ENCODE measurements at places on chromosomes 11 and 22.

DNA sequence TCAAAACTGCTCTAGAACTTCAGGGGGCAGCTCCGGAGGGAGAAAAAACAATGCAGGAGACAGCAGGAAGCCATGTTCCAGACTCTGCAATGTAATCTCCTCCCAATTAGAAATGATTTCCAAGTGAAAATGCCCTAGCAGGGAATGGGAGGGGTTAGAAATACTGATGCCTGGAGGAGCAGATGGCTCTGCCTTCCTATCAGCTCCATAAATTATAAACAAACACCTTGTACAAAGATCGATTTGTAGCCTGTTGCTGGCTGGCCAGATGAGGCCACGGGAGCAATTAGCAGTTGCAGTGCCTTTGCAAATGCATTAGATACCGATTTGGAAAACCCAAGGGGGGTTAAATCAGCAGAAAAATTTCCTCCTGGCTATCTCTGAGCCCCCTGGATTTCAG, 46.6 kb upstream of the CHRM4 start:
- no peak for DNase-seq

DNA sequence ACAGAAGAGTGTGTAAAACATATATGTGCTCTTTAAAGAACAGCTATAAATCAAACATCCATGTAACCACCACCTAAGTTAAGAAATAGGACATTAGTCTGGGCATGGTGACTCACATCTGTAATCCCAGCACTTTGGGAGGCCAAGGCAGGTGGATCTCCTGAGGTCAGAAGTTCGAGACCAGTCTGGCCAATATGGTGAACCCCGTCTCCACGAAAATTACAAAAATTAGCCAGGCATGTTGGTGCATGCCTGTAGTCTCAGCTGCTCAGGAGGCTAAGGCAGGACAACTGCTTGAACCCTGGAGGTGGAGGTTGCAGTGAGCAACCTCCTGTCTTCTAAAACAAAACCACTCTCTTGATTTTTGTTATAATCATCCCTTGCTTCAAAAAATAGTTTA, 103.3 kb downstream of the LRRC32 start:
- no peak for DNase-seq

GRCh38 chr11:43825217-43825816, 55.3 kb upstream of the ALKBH3 start:
- DNase-seq: no peak

GRCh38 chr11:92859156-92859690, 110.2 kb upstream of the MTNR1B start:
- no peak for DNase-seq

DNA sequence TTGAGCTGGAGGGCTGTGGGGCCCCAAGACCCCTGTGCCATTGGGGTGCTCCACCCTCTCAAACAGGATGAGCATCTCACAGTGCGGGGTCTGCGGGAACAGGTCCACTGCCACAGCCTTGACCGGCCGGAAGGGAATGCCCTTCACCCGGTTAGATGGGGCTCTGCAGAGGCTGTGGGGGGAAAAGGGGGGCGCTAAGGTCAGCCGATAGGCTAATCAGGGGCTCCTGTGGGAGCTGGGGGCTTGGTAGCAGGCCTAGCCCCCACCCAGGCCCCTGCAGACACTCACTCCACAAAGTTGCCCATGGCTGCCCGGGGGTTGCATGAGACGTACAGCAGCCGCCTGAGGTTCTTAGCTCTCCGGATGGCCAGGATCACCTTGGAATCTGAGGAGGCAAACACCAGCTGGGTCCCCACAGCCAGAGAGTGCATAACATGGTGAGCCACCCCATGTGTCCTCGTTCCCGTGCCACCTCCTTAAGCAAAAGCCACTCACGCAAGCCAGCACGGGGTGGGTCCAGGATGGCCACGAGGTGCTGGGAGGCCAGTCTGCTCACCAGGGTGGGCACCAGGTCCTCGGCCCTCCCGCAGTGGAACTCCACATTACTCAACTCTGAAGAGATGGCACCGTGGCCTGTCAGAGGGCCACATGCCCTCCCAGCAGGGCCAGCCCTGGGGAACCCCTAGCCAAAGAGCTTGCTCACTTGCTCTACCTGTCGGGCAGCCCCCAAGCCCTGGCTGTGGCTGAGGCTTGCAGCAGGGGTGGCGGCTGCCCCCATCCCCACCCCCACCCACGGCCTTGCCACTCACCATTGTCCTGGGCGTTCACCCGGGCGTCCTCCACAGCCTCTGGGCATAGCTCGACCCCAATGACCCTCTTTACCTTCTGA, 3.0 kb upstream of the RANBP1 start:
- no peak for DNase-seq

- DNase-seq: no peak
Observed at GRCh38 chr22:20159076-20159475, 8.2 kb upstream of the CCDC188 start.

DNA sequence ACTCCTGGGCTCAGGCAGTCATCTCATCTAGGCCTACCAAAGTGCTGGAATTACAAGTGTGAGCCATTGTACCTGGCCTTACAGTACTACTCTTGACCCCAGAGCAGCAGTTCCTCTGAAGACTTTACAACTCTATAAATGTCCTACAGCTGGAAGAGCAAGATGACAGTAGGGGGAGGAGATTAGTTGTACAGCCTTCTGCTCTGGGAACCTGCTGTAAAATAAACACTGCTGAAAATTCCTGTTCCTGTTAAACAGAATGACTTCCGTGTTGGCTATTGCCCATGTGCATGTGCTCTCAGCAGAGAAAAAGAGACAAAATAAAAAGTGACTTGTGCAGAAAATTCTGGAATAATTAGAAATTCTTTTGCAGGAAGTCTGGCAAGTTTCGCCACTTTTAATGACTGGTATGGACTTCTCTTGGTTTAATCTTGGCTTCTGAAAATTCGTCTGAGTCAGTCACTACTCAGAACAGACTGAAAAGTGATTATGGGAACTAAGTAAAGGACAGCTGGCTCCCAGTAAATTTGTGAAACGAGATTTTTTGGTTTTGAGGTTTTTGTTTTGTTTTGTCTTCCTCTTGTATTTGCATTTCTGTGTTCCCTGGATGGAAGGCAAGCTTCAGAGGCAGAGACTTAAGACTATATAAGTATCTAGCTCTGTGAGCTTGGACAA, 955.7 kb downstream of the DLG2 start:
- no peak for DNase-seq

DNA sequence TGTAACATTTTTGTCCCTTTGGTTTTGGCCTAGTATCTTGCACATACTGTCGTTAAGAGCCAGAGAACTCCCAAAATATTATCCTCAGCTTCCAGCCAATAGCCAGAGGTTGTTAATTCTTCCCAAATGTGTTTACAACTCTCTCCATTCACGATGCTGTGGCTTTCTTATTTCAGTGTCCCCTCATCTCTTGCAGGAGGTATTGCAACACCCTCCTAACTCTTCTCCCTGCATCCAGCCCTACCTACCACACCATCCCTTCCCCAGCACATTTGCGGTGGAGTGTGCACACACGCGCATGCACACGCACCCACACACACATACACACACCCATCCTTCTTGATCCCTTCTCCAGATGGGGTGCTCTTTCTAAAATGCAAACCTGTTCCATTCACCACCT, 75.6 kb upstream of the LMO2 start:
- no peak for DNase-seq

- no peak for DNase-seq
Observed at GRCh38 chr11:104380358-104380757, 216.4 kb upstream of the PDGFD start.

GRCh38 chr11:121282886-121283502, 9.6 kb upstream of the SC5D start:
- DNase-seq: no peak

DNA sequence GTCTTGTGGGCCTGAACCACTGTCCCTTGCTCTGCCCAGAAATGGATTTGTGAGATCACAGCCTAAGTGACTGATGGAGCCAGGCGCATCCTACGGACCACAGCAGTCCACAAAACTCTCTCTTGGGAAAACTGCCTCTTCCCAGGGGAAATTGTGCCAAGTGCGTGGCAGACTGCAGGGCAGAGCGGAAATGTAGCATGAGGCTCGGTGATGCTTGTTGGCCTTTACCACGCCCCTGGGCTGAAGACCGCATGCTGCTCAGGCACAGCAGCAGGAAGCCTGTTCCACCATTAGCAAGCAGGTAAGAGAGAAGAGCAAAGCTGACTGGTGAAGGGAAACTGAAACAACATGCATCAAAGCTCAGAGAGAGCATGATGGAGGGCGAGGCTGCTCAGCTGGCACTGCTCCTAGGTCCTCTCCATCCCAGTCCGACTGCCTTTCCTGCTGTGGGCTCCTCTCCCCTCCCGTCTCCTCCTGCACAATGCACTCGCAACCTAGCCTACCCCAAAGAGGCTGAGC, 26.5 kb upstream of the SCARF2 start:
- DNase-seq: no peak

DNA sequence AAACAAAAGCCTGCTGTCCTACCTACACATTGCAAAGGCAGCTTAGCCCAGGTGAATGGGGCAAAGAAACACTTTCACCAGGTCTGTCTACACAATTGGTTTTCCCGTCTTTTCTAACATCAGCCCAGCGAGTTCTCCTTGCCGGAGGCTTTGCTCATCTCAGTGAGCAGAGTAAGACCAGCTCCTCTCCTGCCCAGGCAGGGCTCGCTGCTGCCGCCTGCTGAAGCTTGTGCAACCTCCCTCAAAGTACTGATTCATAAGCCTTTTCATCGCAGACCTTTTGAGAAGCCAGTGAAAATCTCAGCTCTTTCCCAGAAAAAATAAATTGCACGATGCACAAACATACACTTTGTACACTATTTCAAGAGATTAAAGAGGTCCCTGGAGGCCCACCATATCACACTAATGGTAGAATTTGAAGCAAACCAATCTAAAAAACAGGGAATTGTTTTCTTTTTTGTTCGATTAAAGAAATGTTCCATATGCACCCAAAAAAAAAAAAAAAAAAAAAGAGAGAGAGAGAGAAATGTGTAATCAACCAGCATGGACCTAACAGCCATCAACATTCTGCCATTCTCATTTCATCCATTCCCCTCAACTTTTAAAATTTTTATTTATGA, 328.1 kb upstream of the MPPED2 start:
- DNase-seq: no peak

DNA sequence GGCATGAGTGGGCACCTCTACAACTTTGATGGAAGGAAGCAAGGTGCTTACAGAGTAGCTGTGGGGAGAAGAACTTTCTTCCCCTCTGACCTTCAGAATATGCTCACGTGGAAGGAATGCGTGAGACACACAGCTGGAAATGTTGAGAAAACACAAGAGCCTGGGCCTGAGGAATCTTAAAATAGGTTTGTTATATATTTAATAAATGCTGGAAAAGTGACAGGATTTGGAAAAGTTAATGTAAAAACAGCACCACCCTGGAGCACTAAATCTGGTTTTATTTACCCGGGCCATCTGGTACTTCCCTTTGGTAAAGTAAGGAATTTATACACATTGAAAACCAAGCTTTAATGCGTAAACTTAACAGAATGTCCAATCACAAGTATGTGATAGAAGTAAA, 14.0 kb upstream of the AMPD3 start:
- DNase-seq: no peak

GRCh38 chr11:76292583-76293188, 86.4 kb upstream of the WNT11 start:
- no peak for DNase-seq

DNA sequence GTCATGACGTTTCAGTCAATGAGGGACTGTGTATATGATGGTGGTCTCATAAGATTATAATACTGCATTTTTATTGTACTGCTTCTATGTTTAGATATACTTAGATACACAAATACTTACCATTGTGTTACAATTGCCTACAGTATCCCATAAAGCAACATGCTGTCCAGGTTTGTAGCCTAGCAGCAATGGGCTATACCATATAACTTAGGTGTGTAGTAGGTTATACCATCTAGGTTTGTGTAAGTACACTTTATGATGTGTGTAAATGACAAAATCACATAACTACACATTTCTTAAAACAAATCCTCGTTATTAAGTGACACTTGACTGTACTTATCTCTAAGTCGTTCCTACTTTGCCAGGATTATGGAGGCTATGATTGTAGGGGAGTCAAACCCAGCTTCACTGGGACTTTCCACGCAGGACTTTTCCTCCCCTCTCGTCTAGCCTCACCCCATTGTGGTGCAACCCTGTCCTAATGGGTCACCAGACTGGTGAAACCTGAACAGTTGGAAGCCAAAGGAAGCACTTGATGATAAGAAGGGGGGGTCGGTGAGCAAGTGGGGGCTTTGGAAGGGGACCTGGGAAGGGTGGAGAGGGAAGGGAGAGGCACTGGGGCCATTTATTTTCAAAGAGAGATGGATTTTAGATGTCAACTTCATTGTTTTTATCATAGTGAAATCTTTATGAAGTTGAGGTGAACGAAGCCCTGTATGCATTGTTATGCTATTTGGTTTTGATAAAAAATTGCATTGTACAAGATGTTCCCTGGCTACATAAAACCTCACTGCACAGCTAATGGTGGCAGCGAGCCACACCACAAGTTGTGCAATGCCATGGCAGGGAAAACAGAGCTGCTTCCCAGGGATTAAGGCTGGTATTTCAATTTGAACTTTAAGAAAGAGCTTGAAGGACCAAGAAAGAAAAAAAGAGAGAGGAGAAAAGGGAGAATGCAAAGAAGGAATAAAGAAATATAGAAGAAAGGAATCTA, 129.1 kb downstream of the EHF start:
- no peak for DNase-seq

GRCh38 chr11:43547889-43548381, 132.6 kb upstream of the HSD17B12 start:
- no peak for DNase-seq

- DNase-seq: no peak
Observed at GRCh38 chr22:49798486-49799151, 29.1 kb downstream of the BRD1 start.

DNA sequence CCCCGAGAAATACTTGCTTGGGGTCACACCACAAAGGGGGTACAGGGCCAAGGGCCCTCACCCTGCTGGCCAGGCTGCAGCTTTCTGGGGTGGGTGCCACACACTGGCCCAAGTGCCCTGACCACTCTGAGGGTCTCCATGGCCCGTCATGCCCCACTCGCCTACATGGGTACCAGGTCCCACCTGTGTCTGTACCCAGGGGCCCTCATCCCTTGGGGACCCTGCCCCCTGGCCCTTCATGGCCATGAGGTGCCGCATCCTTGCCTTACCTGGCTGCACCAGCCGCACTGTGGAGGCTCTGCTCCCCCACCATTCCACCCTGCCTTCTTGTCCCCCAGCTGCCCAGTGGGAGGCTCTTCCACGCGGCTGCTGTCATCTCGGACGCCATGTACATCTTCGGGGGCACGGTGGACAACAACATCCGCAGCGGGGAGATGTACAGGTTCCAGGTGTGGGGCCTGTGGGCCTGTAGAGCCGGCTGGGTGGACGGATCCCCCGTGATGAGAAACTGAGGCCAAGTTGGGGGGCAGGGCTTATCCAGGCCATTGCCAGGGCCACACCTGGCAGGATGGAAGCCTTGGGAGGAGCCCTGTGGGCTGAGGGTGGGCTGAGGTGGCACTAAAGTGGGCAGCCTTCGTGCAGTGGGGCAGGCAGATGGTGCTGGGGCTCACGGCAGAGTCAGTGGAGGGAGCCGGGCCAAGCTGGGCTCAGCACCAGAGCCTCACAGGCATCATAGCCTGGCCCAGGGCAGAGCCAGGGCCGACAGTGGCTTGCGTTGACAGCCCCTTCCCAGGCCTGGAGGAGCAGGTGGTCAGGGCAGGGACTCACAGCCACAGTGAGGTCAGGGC, 9.2 kb downstream of the THAP7 start:
- no peak for DNase-seq

Data from NCI-H510A (cell line).